ENCODE measurements at places on chromosomes 5 and 9.

DNA sequence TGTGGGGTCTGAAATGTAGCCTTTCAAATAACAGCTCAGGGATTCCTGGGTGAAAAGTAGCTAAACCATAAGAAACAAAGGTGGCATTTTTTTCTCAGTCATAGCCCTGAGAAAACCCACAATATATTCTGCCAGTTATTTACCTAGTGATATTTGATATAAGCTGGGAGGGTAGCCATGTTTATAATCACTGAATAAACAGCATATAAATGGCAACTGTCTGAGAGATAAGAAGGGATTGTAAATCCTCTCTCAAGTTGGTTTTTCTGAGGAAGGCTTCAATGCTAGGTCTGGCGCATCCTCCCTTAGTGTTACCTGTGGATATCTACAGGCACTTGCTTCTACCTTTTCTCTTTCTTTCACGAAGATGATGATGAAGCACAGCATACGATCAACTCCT is 1080.5 kb upstream of the DMAC1 start:
- no peak for DNase-seq

- no peak for DNase-seq
These were observed 225.2 kb downstream of the FSTL4 start for GRCh38 chr5:133387091-133387490.

DNA sequence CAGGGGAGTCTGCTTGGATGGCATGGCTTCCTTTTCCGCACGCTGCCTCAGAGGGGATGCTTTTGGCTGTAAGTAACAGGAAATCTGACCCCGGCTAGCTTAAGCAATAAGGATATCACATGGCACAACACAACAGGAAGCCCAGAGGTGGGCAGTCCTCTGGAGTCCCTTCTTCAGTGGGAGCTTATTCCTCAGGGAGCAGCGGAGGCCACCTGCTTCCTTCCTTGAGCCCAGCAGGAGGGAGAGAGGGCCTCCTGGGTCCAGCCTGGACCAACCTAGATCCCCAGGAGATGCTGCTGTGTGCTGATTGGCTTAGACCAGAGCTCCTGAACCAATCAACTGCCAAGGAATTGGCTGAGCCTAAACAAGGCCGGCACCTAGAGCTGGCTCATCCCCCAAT is 66.3 kb downstream of the C9orf50 start:
- no peak for DNase-seq

DNA sequence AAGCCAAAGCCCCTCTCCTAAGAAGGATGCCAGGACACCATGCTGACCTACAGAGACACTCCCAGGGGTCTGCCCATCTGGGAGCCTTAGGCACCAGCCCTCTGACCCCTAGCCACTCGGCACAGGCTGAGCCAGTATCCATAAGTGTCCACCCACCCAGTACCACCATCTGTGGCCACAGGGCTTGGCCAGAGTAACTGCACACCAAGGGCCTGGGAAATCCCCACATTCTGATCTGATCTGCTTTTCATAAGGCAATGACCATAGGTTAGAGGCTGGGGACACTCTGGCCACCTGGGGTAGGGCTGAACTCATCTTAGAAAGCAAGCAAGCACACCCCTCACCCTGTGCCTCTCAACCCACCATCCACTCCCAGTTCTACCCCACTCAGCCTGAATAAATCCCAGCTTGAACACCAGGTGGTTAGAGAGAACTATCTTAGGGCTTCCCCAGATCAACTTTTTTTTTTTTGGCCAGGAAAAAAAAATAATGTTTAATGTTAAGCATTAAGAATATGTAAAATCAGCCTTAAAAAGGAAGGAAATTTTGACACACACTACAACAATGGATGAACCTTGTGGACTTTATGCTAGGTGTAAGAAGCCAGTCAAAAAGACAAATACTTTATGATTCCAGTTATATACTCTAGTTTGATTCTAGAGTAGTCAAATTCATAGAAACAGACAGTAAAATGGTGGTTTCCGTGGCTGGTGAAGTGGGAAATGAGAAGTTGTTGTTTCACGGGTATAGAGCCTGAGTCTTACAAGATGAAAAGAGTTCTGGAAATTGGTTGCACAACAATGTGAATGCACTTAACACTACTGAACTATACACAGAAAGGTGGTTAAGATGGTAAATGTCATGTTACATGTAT is 6.2 kb downstream of the GNPDA1 start:
- no peak for DNase-seq

DNA sequence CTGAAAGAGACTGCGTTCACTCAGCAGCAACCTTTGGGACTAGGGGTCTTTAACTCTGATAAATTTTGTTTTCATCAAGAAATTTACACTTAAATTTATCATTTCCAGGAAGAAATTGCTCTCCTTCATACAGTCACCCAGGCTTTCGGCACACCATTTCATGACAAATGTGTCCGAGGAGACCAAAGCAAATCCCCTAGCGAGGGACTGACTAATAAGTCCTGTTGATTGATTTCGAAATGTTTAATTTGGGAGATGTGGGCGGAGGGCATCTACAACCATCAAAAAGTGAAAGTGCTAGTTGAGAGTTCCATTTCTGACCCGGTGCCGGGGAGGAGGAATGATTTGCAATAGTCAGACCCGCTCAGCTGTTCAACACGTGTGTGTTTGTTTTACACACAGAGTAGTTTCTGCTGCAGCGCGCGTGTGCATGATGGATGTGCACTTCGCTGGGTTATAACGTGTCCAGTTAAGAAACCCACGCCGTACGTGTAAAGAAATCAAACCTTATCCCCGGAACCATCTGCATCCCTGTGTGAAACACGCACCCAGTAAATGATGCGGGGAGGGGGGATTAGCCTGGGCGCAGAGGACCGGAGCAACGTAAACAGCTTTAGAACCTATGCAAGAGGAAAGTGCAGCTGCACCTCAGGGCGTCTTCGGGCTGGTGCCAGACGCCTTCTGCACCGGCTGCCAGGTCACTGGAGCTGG is 845 bp upstream of the NR4A3 start:
- DNase-seq = peak; percentile 23

DNA sequence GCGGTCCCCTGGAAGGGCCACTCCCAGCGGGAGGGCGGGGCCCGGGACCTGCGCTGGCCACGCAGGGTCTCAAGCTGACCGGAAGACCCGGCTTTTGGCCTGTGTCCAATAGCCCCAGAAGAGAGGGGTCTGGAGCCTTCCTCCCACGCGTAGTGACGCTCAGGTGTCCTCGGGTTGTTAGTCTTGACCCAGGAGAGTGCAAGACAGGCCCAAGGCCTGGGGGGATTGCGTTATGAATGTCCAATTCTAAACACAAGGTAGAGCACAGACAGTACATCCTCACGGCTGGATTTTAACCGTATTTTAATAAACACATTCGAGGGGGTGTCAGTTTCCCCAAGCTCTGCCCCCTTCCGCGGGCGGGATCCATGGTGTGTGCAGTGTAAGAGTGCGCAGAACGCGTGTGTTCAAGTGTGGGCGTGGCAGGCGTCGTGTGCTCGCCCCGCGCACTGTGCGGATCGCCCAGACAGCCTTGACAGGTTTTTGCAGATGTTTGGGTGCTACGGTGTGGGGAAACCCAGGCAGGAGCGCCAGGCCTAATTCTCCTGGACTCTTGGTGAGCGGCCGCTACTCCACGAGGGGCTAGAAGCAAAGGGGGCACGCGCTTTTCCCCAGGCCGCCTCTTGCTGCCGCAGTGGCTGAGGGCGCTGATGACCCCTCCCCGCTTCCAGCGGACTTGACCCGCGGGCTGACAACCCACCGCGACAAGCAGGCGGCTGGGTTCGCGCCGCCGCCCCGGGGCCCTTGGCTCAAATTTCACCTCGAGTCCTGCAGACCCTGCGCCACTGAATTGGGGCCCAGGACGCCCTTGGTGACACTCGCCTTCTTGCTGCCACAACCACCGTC is 6.1 kb upstream of the DMRT3 start:
- no peak for DNase-seq

DNA sequence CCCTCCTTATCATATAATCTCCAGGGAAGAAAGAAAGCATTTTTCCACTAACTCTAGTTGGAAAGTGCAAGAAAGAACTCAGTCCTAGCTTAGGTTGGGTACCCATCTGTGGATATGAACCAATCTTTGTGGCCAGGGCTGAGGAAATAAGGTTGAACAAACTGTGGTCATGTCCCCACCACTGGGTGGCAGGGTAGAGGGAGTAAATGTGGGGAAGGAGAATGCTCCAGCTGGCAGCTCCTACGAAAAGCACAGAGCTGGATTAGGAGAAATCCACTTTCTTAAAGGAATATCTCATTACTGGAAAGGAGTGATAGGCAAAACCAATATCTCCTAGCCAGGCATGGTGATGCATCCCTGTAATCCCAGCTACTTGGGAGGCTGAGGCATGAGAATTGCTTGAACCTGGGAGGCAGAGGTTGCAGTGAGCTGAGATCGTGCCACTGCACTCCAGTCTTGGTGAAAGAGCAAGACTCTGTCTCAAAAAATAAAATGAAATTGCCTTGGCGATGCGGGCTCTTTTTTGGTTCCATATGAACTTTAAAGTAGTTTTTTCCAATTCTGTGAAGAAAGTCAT is 175.1 kb downstream of the CCDC192 start:
- no peak for DNase-seq

DNA sequence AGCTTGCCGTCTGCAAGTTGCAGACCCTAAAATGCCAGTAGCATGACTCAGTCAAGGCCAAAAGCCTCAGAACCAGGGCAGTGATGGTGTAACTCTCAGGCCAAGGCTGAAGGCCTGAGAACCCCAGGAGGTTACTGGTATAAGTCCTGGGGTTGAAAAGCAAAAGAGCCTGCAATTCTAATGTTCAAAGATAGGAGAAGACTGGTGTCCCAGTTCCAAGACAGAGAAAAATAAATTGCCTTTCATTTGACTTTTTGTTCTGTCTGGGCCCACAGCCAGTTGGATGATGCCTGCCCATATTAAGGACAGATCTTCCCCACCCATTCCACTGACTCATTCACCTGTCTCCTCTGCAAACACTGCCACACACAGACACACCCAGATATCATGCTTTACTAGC is 673.2 kb downstream of the CDH18 start:
- DNase-seq = no peak

- no peak for DNase-seq
These were observed 92.6 kb upstream of the GDNF start for GRCh38 chr5:37932450-37932849.

- no peak for DNase-seq
These were observed 16.5 kb upstream of the GLIS3 start for GRCh38 chr9:4316409-4316808.

DNA sequence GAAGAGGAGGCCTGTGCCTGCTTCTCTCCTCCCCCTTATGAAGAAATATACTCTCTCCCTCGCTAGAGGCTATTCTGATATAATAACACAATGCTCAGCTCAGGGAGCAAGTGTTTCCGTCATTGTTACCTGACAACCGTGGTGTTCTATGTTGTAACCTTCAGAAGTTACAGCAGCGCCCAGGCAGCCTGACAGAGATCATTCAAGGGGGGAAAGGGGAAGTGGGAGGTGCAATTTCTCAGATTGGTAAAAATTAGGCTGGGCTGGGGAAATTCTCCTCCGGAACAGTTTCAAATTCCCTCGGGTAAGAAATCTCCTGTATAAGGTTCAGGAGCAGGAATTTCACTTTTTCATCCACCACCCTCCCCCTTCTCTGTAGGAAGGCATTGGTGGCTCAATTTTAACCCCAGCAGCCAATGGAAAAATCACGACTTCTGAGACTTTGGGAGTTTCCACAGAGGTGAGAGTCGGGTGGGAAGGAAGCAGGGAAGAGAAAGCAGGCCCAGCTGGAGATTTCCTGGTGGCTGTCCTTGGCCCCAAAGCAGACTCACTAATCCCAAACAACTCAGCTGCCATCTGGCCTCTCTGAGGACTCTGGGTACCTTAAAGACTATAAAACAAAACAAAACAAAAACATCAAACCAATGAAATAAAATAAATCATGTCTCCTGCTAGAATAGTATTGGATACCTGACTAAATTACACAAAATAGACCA is 1.3 kb downstream of the TMEM174 start:
- DNase-seq = no peak

- no peak for DNase-seq
These were observed 87.1 kb upstream of the ELL2 start for GRCh38 chr5:96048763-96049162.

GRCh38 chr9:125233678-125234077 is 7.5 kb downstream of the HSPA5 start:
- no peak for DNase-seq

DNA sequence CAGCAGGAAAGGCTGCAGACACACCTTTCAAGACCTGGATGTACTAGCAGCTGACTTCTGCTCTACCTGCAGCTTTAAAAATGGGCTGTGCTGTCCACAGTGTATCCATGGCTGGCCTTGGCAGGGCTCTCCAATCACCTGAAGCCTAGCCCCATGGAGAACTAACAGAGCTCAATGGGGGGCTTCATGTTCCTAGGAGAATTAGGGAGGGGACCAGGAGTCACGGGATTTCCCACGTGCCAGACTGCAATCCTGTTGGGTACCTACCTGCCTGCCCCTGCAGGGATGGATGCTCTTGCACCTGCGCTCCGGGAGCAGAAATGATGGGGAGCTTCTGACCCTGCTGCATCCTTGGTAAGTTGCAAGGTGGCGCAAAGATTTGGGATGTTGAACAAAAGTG is 462.1 kb downstream of the ICE1 start:
- no peak for DNase-seq

GRCh38 chr5:40594811-40595210 is 84.9 kb upstream of the PTGER4 start:
- no peak for DNase-seq

- DNase-seq = no peak
These were observed 910.0 kb upstream of the WWC1 start for GRCh38 chr5:167381457-167381856.

DNA sequence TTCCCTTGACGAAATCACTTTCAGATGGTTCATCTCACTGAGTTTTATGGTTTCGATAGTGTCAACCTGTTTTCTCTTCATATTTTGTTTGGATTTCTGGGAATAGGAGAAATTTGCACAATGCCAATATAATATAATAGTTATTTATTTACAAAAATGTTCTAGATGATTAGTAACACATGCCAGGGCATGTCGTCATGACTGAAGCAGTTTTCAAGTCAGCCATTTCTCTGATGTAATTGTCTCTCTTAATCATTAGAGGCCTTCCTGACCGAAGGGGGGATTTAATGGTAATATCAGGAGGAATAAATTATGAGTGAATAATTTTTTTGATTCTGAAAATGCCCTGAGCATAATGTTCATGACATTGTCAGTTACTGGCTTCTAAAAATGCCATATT is 246.5 kb upstream of the ATP10B start:
- no peak for DNase-seq

DNA sequence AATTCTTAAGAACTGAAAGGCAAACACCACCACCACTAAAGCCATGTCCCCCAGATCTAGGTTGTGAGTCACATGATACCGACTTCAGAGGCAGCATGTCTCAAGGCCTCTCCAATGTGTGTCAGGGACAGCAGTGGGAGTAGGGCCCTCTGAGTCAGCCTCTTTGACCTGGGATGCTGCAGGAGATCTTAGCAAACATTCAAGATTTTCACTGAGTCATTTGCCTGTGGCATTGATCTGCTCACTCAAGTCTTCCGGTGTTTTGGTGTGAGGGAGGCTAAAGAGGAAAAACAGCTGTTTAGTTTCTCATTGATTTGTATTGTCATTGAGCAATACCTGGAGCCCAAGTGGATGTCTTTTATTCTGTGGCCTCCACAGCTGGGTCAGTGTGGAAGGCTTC is 36.1 kb downstream of the TMC1 start:
- DNase-seq = peak; percentile 41

GRCh38 chr5:108238936-108239887 is 142.7 kb downstream of the FBXL17 start:
- DNase-seq = no peak

GRCh38 chr5:6638236-6638635 is 5.0 kb downstream of the SRD5A1 start:
- DNase-seq = no peak

Measured in activated T-helper 9 cell treated with anti-CD3 and anti-CD28 coated beads, Interleukin-2, amount 50 U/mL, for 16 hours (primary cell).